ENCODE measurements at places on chromosomes 16 and 17. TPM values are rescaled to one million over a fixed set of nuclear protein-coding genes. Genes with fewer than 3 reads are reported as not detected.

Gene GDPD3
- 18.6 TPM for total RNA-seq

GRCh38 chr17:29175349-29175748, 4.8 kb downstream of the MYO18A start:
- DNase-seq = no peak

DNA sequence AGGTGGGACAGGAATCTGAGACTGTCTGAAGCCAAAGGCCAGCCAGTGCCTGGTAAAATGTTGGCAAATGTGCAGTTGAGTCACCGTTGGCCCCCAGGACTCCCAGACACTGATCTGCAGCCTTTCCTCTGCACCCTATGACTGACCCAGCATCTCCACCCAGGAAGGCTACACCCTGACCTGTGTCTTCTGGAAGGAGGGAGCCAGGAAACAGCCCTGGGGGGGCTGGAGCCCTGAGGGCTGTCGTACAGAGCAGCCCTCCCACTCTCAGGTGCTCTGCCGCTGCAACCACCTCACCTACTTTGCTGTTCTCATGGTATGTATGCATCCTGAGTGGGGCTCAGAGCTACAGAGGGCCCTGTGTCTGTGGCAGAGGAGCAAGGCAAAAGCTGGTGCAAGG, 24.0 kb downstream of the ADGRG5 start:
- DNase-seq = no peak

DNA sequence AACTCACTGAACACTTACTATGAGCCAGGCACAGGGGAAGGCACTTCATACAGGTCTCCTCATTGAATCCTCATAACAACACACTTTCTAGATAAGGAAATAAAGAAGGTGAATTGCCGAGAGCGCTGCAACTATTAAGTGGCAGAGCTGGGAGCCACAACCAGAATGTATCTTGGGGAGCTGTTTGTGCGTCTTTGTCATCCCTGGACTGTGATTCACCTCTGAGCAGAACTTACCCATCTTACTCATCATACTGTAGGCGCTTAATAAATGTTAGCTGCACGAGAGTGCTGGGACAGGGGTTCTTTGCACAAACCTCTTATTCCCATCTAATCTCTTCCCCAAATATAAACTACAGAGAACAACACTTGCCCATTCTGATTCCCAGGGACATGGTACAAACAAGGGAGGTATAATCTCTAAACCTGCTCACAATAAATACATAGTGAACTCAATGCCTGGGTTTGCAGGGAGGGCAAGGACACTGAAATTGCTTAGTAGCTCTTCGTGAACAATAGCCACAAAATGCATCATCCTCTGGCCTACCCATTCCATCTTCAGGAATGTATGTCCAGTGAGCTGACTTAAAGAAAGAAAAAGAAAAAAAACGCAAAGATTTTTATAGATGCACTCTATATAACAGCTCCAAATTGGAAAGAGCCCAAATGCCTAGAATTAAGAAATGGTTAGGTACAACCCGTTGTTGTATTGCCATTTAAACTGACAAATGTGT, 43.0 kb downstream of the MYO18A start:
- no peak for DNase-seq

DNA sequence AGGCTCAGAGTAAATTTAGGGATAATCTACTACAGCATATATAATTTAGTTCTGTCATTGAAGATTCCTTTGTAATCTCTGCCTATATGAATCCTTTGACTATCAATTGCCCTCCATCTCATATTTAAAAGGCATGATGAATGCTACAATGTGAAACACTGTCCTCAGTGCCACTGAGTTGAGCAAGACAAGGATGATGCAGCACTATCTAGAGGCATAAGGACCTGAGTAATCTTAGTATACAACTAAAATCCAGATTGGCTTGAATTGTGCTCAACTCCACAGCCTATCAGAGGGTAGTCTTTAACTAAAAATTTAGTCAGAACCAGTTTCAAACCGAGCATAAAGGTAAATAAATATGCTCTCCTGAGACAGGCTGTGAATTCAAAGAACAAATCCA, 11.6 kb upstream of the STRADA start:
- DNase-seq = no peak
